Stimulated activated CD4-positive, alpha-beta T cell treated with anti-CD3 and anti-CD28 coated beads, Interleukin-1b, Interleukin-23, amount 100 ng/mL, for 1 hour (primary cell): ENCODE measurements at places on chromosomes 1 and 21.

GRCh38 chr1:213070406-213070805, 19.4 kb downstream of the RPS6KC1 start:
- no peak for DNase-seq

DNA sequence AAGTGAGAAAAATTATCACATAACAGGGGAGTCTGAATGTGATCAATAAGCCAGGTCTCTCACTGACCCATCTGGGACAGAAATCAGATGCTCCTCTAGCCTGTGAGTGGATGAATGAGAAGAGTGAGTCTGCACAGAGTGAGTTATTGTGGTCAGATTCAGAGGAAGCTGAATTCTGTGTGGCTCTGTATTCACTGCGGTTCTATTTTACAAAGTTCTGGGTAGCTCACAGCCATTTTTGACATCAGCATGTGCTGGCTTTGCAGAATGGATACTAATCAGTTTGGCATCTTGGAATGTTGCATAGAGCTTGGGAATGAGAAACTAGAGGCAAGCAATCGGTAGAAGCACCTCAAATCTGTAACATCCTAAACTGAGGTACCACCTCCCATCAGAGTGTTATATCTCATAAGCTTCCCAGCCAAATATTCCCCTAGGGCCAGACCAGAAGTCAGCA, 3.8 kb downstream of the COLGALT2 start:
- DNase-seq = no peak

DNA sequence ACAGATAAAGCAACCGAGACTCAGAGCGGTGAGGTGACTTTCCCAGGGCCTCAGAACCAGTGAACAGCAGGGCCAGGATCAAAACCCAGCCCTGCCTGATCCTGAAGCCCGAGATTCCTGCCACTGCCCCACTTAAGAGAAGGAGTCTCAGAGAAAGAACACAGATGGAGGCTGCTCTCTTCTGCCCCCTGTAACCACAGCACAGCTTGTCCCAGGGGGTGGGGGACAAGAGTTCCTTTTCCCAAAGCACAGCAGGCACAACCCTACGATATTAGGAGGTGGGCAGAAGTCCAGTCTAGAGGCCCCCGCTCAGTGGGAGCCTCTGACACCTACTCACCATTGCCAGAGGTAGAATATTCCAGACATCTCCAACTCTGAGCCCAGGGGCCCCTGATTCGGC, 24.0 kb upstream of the VWA5B1 start:
- no peak for DNase-seq

DNA sequence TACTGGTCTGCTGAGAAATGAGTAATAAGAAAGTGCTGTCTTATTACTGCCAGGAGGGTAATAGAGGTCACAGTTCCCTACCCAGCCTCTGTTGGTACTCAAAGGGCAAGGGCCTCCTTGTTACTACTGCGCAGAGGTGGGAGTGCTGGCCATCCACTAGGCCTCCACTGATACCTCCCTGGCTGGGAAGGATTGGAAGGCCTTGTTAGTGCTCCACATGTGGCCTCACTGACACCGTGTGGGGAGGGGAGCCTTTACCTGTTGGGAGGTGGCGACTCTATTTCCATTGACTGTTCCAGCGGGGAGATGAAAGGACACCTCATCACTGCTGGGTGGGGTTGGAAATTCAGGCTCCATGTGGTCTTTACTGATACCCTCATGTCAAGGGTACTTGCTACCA, 57.8 kb upstream of the USP24 start:
- DNase-seq = no peak

GRCh38 chr1:163523375-163524029, 201.7 kb downstream of the NUF2 start:
- DNase-seq = no peak

GRCh38 chr1:80417671-80418070, 1383.1 kb upstream of the ADGRL2 start:
- no peak for DNase-seq

- DNase-seq = no peak
Observed at GRCh38 chr1:1074631-1075147, 583 bp upstream of the RNF223 start.

GRCh38 chr1:23246274-23246673, 29.0 kb upstream of the HTR1D start:
- no peak for DNase-seq

DNA sequence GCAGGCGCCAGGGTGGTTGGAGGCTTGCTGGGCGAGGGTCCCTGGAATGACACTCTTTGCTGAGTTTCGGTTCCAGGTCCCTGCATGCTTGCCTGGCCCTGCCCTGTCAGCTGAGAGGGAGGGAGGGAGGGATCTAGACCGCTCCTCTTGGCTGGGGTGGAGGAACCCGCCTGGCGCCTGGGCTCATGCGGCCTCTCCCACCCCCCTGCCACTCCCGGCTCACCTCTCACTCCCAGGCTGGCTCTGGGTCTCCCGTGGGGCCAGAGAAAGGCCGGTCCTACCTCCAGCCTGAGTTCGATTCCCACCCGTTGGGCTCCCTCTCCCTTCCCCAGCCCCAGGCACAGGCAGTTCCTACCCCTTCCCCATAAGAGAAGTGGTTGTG, 19.0 kb upstream of the IFNLR1 start:
- DNase-seq = no peak

DNA sequence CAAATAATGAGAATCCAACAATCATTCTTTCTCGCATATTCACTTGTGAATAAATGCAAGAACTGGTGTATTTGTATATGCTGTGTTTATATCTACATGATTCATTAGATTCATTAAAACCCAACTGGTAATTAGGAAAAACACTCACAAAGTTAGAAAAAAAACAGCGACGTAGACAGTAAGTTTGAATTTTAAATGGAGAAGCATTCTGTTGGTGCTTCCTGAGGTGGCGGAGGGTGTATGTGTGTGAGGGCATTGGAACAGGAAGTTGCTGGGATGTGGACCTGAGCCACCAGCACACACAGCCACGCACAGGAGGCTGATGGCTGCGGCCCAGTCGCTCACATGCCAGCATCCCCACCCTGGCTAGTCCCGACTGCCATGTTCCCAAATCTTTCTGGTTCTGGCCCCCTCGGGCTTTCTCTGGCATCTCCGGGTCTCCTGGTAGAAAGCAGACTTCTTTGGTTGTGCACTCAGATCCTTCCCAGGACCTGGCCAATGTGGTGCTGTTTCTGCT, 121.6 kb upstream of the IRF2BP2 start:
- no peak for DNase-seq

DNA sequence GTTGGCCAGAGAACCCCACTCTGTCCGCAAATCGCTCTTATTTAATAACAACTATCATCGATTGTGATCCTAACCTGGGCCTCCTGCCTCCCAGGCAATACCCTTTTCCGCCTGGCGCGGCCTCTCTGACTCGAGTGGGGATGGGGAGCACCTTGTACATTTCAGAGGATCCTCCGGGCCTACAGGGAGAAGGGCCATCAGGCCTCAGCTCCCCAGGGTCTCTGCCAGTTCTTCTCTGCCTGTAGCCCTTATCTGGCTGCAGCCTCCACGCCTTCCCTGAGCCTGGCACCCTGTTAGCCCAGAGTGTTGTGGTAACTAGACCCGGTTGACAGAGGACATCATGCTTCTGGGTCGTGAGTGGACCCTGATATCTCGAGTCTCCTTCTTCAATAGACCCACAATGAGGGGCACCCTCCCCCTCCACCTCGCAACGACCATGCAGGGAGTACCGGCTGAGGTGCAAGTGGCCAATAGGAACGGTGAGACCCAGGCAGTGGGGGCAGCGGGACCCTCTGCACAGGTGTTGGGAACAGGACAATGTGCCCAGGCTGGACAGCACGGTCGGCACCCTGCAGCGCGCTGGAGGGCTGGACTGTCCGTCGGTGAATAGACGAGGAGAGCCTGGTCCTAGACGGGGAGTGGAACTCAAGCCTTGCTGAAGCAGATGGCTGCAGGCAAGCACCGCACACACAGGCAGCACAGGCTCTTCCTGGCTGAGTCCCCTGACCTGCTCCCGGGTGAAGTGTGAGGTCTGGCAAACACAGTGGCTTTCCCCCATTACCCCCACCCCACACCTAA, 7.1 kb upstream of the CRYBG2 start:
- no peak for DNase-seq

- no peak for DNase-seq
Observed at GRCh38 chr1:24319312-24319863, at the start of gene GRHL3. Gene GRHL3 (plus strand): TSS chr1:24319357. CDS start chr1:24319552, 195 bp downstream.

DNA sequence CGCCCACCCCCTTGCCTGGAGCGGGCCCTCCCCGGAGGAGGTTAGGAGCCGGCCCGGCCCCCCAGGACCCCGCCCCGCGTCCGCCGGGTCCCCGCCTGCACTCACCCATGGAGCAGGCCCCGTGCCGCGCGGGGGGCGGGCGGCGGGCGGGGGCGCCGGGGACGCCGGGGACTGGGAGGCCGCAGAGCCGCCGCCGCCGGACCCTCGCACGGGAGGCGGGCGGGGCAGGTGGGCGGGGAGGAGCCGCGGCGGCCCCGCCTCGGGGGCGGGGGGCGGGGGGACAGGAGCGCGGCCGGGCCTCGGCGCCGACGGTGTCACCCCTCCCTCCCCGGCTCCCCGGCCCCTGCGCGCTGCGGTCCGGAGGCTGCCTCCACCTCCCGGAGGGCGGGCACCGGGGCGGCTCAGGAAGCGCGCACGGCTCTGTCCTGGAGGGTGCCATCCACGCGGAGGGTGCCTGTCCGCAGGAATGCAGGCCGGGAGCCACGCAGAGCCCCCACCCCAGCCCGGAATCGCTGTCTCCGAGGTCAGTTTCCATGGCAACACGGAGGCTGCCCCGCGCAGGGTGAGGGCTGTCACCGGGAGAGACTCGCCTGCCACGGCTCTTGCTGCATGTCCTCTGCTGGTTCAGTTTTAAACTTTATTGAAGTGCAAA, 5.9 kb upstream of the PLEKHG5 start:
- DNase-seq = peak; percentile 16

GRCh38 chr1:201702936-201703335, 126.0 kb upstream of the IPO9 start:
- no peak for DNase-seq

DNA sequence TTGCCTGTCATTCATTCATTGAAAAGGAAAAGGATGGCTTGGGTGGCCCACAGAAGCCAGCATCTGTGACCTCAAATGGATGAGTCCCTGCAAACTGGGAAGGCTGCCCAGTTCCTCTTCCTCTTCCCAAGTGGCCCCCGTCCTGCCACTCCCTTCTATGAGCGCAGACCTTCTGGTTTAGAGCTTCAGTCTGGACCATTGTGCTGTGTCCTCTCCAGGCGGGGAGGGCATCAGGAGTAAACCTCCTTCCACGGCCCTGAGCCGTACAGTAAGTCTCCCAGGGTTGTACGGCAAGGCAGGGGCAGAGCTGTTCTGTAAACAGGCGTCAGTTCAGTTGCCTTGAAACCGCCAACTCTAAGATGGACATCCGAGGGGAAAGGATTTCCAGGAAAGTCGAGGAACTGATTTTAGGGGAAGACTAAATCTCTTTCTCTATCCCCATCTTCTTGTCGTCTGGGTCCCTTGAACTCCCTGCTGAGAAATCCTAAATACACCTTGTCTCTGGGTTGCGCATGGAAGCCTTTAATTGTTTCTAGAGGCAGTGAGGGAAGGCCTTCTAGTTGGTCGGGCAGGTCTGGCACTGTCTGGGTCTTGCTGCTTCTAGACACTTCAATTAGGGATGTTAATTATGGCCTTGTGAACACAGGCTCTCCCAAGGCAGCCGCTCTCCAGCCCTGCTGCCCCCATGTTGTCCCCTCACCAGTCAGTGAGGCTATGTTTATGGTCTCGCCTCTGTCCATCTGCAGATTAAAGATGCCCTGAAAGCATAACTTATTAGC, 22.1 kb downstream of the SOX13 start:
- DNase-seq = no peak

DNA sequence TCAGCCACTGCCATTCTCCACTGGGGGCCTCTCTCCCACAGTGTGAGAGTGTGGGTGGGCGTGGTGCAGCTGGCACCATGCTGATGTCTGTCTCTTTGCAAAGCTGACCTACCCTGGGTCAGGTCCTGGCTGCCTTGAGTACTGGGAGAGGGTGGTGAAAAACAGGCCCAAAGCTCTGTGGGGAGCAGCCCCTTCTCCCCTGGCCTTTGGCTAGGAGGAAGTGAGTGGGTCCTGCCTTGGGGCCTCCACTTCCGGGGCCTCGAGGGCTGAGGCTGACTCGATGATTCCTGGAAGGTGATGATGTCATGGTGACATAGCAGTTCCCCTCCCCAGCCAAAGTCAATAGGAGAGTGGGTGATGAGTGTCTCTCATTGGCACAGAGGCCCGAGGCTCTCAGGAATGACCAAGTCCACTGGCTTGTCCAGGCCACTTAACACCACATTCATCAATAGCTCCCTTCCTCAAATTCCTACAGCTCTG, 53.0 kb downstream of the IER5 start:
- DNase-seq = no peak
